ENCODE measurements at places on chromosomes 4 and X.

GRCh38 chr4:5890063-5890727, 2.7 kb downstream of the CRMP1 start:
- no peak overlapping the region for H3K27ac ChIP-seq
- H3K4me3 ChIP-seq: no peak overlapping the region

GRCh38 chrX:31258166-31258565, 186.3 kb upstream of the FTHL17 start:
- DNase-seq: no peak
- H3K27ac ChIP-seq: no peak overlapping the region
- no peaks in the 10 kb centered on the region for H3K4me1 ChIP-seq
- no peaks in the 10 kb centered on the region for H3K27me3 ChIP-seq
- H3K36me3 ChIP-seq: no peaks in the 10 kb centered on the region
- H3K4me3 ChIP-seq: no peak overlapping the region

- no peak overlapping the region for H3K4me3 ChIP-seq
- no peak overlapping the region for H3K27ac ChIP-seq
- H3K27me3 ChIP-seq: no peaks in the 10 kb centered on the region
- DNase-seq: no peak
Measured at GRCh38 chrX:38278682-38279081, 48.6 kb downstream of the RPGR start.

DNA sequence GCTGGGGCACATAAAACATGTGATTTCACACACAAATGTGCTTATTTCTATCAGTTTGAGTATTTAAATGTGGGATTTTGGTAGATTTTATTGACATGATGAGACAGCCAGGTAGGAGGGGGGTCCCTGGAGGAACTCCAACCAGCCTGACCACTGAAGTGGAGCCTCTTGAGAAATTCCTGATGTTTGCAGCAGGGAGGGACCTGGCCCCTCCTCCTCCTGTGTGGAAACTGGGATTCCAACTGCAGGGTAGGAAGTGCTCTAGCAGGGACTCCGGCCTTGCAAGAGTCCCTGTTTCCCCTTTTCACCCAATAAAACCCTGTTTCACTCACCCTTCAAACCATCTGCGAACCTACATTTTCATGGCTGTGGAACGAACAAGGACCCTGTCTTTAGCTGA, 2224.0 kb upstream of the AGA start:
- DNase-seq: no peak
- no peak overlapping the region for H3K27ac ChIP-seq
- no peak overlapping the region for H3K4me3 ChIP-seq
- no peaks in the 10 kb centered on the region for H3K4me1 ChIP-seq
- H3K36me3 ChIP-seq: no peaks in the 10 kb centered on the region

DNA sequence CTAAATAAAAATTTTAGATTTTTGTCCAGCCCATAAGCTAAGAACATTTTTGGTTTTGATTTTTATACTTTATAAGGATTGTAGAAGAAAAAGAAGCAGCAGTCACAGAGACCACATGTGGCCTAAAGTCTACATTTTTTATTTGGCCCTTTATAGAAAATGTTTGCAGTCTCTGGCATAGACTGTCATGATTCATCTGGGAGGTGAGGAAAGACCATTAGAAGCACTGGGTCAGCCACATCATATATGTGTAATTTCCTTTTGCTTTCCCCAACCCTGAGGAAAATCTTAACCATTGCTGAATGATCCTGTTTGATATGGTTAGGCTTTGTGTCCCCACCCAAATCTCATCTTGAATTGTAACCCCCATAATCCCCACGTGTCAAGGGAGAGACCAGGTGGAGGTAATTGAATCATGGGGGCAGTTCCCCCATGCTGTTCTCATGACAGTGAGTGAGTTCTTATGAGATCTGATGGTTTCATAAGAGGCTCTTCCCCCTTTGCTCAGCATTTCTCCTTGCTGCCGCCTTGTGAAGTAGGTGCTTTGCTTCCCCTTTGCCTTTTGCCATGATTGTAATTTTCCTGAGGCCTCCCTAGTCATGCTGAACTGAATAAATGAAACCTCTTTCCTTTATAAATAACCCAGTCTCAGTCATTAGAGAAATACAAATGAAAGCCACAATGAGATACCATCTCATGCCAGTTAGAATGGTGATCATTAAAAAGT, 12.1 kb upstream of the COPS4 start:
- no peaks in the 10 kb centered on the region for H3K4me1 ChIP-seq
- H3K4me3 ChIP-seq: no peak overlapping the region
- DNase-seq: no peak
- H3K27me3 ChIP-seq: no peaks in the 10 kb centered on the region
- H3K36me3 ChIP-seq: no peaks in the 10 kb centered on the region

DNA sequence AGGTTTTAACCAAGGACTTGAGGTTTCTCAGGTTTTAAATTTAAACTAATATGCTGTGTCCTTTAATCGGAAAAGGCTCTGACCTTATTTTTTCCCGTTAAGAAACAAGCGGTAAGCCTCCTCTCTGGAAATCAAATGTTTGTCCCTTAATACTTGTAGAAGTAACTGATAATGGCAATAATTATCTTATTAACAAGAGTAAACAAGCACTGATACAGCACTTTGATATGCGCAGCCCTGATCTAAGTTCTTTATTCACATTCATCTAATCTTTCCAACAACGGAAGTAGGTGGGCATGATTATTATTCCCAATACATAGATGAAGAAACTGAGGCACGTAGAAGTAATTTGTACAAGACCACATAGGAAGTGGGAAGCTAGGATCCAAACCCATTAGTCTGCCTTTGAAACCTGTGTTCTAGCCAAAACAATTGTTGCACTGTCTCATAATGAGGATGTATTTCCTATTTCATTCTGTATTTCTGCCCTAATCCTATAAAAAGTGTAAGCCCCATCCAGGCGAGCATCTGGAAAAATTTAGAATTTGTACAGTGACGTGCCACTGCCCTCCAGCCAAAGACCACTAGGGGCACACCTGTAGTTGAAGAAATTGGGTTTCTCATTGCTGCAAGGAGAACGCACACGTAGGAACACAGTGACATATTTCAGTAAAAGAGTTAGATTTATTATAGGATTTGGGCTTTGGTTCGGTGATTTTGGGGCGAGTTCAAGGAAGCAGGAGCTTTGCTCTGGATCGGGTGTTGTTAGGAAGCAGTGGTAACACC, 606 bp downstream of the CXorf58 start:
- peak; percentile 17 for DNase-seq
- peak overlapping the region; percentile 90 for H3K27ac ChIP-seq
- H3K4me3 ChIP-seq: peak overlapping the region; percentile 14
- H3K27me3 ChIP-seq: no peaks in the 10 kb centered on the region
- H3K36me3 ChIP-seq: 0 out of 2 replicates have a peak, but pooled peaks cover 2% of the 10 kb centered on the region

GRCh38 chr4:145886871-145887240, 51.8 kb downstream of the ZNF827 start:
- H3K27me3 ChIP-seq: no peaks in the 10 kb centered on the region
- no peaks in the 10 kb centered on the region for H3K4me1 ChIP-seq
- no peak overlapping the region for H3K27ac ChIP-seq
- no peak for DNase-seq
- no peaks in the 10 kb centered on the region for H3K36me3 ChIP-seq

DNA sequence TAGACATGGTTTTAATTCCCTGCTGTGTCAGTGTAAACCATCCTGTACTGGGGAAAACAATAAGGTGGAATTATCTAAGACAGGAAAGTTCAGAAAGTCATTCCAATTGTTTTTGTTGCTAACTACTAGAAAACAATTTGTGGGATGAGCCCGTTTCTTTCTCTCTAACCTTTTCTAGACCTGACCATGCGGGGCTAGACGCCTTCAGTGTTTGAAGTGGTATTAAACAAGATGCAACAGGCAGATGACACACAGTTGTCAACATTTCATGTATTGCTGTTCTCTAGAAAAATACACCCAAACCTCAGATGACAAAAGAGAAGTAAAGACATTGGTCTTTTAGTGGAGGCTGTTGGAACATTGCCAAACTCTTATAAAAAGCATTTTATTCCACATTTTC, 105.7 kb downstream of the FRAS1 start:
- no peak for DNase-seq
- H3K27ac ChIP-seq: no peak overlapping the region
- H3K36me3 ChIP-seq: no peaks in the 10 kb centered on the region
- H3K4me1 ChIP-seq: 0 out of 2 replicates have a peak, but pooled peaks cover 3% of the 10 kb centered on the region
- H3K4me3 ChIP-seq: no peak overlapping the region

DNA sequence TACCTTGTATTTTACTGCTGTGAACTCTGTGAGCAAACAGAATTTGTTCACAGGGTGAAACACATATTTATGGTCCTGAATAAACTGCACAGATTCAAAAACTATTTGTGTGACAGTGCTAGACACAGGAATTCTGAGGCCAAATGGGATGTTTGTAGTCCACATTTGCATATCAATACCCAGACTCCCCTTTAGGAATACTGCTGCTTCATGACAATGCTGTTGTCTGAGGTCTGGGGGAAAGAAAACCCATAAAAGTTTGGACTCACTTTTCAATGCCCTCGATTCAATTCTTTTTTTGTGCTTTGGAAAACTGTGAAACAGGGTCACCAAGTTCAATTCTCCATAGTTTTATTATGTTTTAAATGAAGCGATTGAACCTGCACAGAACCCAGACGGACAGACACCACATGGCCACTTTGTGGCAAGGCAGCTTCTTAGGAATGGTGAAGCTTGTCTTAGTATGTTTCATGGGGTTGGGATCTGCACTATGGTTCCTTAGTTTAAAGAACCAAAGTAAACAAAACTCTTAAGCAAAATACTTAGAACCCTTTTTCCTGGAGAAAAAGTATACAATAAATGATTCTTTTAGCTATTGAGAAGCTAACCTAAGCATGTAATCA, 92.3 kb upstream of the MAD2L1 start:
- no peaks in the 10 kb centered on the region for H3K27me3 ChIP-seq
- no peak for DNase-seq
- no peak overlapping the region for H3K27ac ChIP-seq

- peaks cover 3% of the 10 kb centered on the region for H3K27me3 ChIP-seq
- H3K4me3 ChIP-seq: no peak overlapping the region
- H3K4me1 ChIP-seq: peaks cover 6% of the 10 kb centered on the region
- H3K27ac ChIP-seq: no peak overlapping the region
- no peaks in the 10 kb centered on the region for H3K36me3 ChIP-seq
Measured at GRCh38 chr4:118969359-118969758, 80.7 kb downstream of the SYNPO2 start.

DNA sequence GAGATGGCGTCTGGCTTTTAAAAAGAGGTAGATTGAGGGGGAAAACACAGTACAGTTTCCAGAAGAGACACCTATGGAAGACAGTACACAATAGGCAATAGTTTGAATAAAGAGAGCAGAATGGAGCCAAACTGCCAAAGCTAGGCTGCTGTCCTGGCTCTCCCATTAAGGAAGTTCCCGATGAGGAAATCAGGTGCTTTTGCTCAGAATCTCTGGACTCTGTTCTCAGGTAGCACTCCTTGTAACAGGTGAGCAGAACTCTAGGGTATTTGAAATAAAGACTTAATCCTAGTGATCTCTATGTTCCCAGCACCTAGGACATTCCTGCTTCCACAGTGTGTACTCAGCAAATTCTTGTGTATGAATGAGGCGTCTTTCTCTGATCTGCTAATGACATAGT, 1.6 kb downstream of the EGF start:
- peaks cover 18% of the 10 kb centered on the region for H3K27me3 ChIP-seq
- H3K4me3 ChIP-seq: no peak overlapping the region
- no peak overlapping the region for H3K27ac ChIP-seq
- no peak for DNase-seq
- no peaks in the 10 kb centered on the region for H3K36me3 ChIP-seq

DNA sequence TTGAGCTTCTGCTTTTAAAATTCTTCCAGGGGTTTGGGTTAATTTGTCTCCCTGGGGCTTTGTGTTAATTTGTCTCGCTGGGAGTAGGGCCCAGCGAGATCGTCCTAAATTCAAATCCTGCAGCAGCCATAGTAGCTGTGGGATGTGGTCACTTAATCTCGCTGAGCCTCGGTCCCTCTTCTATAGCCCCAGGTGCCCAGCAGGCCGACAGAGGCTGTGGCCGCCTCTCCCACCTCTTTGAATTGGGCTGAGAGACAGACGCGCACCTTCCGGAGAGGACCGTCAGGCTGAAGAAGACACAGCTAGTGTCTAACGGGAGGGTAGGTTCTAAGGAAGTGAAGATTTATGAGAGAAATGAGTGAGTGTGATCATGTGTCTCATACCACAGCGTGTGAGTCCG, 15.7 kb upstream of the WFS1 start:
- no peak overlapping the region for H3K4me3 ChIP-seq
- H3K36me3 ChIP-seq: no peaks in the 10 kb centered on the region
- H3K27me3 ChIP-seq: no peaks in the 10 kb centered on the region
- DNase-seq: no peak
- no peak overlapping the region for H3K27ac ChIP-seq
- no peaks in the 10 kb centered on the region for H3K4me1 ChIP-seq

- DNase-seq: no peak
- H3K27me3 ChIP-seq: no peaks in the 10 kb centered on the region
- no peaks in the 10 kb centered on the region for H3K36me3 ChIP-seq
- no peak overlapping the region for H3K27ac ChIP-seq
Measured at GRCh38 chr4:186979961-186980745, 256.5 kb upstream of the FAT1 start.

GRCh38 chrX:110204986-110205385, 112.9 kb downstream of the AMMECR1 start:
- H3K27me3 ChIP-seq: no peaks in the 10 kb centered on the region
- H3K36me3 ChIP-seq: peaks cover 4% of the 10 kb centered on the region
- H3K27ac ChIP-seq: no peak overlapping the region
- H3K4me1 ChIP-seq: no peaks in the 10 kb centered on the region
- H3K4me3 ChIP-seq: no peak overlapping the region
- DNase-seq: no peak

DNA sequence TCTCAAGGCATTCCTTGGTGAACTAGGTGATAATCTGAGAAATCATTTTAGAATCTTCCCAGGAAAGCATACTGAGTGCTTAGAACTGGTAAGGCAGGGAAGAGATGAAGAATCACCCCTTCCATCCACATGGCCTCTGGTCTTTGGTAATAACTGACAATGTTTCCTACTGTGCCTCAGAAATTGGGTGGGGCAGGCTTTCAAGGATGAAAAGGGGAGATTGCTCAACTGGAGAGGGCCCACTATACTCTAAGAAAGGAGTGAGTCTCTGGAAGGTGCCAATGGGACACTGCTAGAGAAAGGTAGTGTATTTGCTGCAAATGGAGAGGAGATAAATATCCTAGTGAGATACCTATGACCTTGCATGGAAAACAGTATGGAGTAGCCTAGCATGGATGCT, 135.0 kb upstream of the SCML1 start:
- no peaks in the 10 kb centered on the region for H3K4me1 ChIP-seq
- DNase-seq: no peak
- no peaks in the 10 kb centered on the region for H3K36me3 ChIP-seq
- no peaks in the 10 kb centered on the region for H3K27me3 ChIP-seq
- H3K27ac ChIP-seq: no peak overlapping the region

DNA sequence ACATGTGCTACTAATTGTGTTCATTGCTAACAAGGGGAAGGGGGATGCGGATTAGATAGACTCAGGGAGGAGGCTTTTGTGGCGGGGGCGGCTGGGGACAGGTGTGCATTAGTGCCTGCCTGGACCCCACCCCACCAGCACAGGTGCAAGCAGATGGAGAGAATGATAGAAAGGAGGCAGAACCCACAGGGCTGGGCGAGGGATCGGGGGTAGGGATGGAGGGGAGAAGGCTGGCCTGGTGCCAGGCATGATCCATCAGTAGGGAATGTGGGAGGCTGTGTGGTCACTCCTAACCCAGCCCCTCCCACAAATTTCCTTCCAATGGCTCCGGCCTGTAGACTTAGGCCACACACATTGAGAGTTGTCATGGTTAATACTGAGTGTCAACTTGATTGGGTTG, 30.5 kb upstream of the CRMP1 start:
- no peak for DNase-seq
- no peaks in the 10 kb centered on the region for H3K27me3 ChIP-seq
- H3K4me1 ChIP-seq: no peaks in the 10 kb centered on the region
- H3K27ac ChIP-seq: no peak overlapping the region
